ENCODE measurements at places on chromosomes 3 and 15. TPM values are rescaled to one million over a fixed set of nuclear protein-coding genes. Genes with fewer than 3 reads are reported as not detected.

Gene PRC1
- total RNA-seq = 15.8 TPM

DNA sequence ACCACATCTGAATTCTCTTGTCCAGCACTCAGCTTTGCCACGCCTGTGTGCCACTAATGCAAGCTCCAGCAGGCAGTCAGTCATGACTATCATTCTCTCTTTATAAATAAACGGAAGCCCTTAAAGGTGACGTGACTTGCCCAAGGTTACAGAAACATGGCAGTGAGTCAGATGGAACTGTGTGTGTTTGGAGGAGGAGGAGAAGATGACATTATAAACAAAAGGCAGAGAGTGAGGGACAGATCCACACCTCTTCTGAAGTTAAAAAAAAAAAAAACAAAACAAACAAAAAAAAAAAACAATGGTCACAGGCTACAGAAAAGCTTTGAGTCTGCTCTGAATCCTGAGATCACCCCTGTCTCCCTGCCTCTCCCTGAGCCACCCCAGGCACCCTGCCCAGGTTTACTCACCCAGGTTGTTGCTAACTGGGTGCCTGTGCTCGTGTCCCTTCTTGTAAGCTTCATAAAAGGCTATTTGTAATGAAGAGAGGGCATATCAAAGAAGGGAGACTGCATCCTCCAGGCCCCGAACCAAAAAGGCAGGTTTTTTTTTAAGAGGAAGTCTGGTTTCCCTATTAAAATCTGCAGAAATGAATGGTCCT lies 119.7 kb upstream of the PHLDB2 start:
- DNase-seq = no peak

DNA sequence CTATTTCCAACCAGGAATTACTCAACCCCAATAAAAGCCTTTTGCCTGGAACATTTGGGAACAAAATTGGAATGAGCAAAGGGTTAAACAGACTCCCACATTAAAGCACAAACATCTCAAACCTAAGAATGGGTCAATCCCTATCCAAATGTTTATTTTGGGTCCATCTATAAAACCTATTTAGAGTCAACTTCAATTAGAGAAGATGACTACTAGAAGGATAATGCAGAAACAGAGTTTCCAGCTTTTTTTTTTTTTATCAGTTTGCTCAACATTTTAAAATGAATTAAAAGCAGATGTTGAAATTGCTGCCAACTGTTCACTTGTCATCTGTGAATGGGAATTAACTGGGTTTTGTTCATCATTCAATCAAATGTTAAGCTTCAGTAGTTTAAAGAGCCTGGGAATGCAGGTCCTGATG lies 4.1 kb upstream of the TBC1D23 start:
- no peak for DNase-seq

DNA sequence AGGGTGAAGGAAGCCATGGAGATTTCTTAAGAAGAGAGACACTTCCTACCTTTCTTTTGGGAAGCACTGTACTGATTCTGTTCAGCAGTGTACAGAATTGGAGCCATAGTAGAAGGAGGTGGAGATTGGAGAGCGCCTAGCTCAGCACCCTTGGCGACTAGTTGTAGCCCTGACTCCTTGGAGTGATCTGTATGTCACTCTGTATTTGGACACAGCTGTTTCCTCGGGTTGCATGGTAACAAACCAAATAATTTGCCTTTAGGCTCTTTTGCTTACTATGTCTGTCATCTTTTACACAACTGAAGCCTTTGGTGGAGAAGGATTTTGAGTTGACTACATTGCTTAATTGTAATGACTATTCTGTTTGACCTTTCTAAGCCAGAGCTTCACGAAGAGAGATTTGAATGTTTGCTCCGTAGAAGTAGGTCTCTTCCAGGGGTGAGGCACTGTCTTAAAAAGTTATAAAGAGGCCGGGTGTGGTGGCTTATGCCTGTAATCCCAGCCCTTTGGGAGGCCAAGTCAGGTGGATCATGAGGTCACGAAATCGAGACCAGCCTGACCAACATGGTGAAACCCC lies 77.1 kb downstream of the AKAP13 start:
- DNase-seq = no peak

DNA sequence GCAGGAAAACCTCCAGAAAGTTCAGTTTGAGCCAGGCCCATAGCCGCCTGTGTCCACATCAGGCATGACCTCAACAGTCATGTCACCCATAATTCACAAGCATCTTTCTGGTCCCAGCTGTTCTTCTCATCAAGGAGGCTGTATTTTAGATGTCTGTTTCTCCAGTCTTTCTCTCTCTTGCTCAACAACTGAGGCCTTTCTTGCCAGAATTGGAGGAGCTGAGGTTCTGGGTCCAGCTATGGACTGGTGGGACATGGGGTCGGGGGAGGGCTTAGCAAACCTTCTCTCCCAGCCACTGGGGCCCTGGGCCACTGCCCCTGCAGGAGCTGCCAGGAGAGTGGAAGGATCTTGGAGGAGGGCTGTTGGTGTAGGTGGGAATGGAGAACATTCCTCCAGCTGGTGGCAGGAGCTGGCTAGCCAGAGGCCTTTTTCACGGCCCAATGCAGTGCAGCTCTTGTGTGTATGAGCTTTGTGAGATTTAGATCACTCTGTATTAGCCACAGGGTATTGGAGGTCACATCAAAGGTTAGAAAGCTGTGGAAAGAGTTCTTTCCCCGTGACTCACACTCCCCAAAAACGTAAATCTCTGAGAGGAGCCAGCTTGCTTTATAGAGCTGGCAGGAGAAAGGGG lies 23.5 kb downstream of the MAGEF1 start:
- no peak for DNase-seq

GRCh38 chr3:82745544-82745943 lies 984.1 kb upstream of the GBE1 start:
- no peak for DNase-seq

Gene PRSS50
- 0.31 TPM for total RNA-seq

Gene TM6SF1
- 20.1 TPM for total RNA-seq

- no peak for DNase-seq
These were observed 1.9 kb downstream of the VILL start for GRCh38 chr3:37992271-37993066.

- no peak for DNase-seq
These were observed 24.8 kb upstream of the NOX5 start for GRCh38 chr15:68989541-68990230.
